ENCODE measurements at places on chromosomes 3 and 15.

GRCh38 chr3:127545216-127545615 is 45.3 kb downstream of the TPRA1 start:
- DNase-seq, result no peak

DNA sequence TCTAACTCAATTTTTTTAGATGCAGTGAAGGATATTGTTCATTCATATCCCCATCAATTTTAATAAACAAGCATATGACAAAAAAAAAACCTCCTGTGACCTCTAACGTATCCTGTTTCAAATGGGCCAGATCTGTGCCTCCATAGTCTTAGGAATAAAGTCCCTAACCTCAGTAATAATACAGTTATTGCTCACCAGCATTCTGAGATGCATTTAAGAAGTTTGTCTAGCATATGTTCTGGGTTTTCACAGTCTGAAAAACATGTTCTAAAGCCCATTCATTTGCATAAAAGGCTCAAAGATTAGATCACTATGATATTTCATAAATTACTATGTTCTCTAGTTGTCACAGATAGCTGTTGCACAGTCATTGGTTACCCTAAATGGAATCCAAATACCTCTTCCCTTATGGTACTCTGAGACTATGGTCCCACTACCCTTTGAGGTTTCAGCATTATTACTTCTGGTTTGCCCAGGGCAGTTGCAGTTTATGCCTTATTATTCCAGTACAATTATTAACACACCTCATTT is 190.1 kb downstream of the ZIC4 start:
- no peak for DNase-seq

DNA sequence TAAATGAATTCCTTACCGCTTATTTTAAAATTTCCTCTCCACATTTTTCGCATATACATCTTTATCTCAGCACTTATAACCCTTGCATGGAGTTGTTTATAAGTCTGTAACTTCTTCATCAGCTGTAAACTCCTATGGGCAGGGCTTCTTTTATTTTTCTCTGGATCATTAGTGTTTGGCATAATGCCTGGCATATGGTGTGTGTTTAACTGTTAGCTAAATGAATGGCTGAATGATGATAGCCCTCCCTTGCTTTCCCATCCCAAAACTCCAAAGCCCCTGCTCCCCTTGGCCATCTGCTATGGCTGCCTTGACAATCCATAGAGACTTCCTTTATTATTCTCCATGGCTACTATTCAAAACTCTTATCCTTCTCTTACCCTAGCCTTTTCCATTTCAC is 48.1 kb upstream of the SEMA6D start:
- no peak for DNase-seq

- no peak for DNase-seq
Measured at GRCh38 chr15:78671626-78672211, 30.7 kb upstream of the CHRNB4 start.

DNA sequence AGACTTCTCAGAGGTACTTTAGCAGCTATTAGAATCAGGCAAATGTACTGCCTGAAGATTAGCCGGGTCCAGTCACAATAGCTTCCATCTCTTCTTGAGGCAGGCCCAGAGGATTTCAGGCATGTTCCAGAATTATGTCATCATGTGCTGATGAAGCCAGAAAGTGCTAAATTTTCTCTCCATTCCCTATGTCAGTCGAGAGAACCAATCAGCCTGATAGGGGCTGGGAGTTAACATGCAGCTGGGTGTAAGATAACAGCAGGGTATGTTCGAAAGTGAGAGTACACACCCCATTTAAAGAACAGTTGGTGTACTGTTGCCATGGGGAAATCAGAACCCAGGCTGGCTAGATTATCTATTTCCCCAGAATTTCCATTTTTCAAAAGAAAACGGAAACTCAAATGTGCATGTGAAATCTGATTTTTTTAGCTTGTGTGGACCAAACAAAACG is 48.7 kb downstream of the MYH15 start:
- DNase-seq, result no peak

DNA sequence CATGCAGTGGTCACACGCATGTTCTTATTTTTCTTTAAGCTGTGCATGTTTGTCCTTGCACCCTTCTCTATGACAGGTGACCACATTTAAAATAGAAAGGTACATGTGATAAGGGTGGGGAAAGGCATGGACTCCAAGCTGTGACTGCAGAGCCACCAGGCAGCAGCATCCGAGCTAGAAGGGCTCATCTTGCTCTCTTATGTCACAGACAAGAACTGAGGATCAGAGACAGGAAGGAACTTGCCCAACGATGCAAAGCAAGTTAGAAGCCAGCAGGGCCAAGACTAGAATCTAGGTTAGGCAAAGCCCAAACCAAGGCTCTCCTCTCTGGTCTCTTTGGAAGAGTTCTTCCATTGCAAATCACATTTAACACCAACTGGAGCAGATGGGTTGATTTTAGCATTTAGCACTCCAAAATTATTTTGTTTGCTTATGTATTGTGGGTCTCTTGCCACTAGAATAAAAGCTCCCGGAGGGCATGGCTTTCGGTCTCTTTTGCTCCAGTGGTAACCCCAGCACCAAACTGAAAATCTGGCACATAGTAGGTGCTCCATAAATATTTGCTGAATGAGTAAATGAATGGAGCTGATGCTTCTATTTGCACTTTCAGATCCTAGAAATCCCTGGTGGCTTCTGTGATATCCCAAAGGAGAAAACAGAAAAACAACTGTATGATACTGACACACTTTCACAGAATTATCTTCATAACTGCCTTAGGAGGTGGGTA is 84.3 kb downstream of the IQSEC1 start:
- no peak for DNase-seq

GRCh38 chr3:7812490-7812889 is 689.1 kb upstream of the LMCD1 start:
- no peak for DNase-seq

DNA sequence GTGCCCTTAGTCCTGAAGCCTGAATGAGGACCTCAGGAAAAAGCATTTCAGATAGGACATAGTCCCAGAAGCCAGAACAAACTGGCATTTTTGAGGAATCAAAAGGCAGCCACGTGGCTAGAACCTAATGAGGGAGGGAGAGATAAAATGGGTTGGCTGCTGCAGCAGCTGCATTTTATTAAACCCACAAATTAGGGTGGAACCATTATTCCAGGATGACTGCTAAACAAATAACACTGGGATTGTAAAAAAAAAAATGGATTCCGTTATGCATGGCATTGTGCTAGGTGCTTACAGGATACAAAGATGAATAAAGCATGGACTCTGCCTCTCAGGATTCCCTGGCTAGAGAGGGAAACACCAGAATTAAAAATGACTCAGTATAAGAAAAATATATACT is 141.5 kb downstream of the SATB1 start:
- no peak for DNase-seq

DNA sequence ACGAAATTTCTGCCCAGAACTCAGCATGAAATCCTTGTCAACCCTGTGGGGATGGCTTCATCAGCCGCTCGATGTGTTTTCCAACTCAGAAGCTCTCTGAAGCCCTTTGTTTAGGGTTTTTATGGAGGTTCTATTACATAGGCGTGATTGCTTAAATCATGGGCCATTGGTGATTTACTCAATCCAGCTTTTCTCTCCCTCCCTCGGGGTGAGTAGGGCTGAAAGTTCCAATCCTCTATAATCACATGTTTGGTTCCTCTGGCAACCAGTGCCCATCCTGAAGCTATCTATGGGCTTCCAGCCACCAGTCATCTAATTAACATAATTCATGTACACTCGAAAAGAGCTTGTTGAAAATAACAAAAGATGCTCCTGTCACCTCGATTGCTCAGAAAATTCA is 51.6 kb downstream of the GATM start:
- no peak for DNase-seq

GRCh38 chr3:105014631-105015030 is 352.1 kb upstream of the ALCAM start:
- no peak for DNase-seq

GRCh38 chr15:60745469-60746061 is 266.6 kb upstream of the ICE2 start:
- DNase-seq, result no peak

GRCh38 chr3:74614107-74614967 is at the start of gene CNTN3:
Gene CNTN3 (minus strand): TSS chr3:74614659. CDS start chr3:74521112, 93,547 bp downstream.
- DNase-seq, result no peak

DNA sequence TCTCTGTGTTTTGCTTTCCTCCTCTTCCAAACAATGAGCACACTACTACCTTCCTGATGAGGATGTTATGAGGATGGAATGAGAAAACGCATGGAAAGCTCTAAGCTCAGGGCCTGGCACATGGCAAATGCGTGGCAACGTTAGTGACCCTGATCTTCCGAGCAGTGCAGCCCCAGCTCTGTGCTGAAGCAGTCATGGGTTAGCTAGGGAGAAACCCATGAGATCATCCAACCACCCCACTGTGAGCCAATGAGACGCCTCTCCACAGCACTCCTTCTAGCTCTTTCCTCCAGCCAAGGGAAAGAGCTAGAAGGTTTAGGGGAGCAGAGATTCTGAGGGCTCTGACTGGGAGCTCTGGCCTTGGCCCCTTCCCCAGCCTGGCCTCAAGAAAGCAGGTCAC is 4.5 kb downstream of the CPN2 start:
- DNase-seq, result no peak

GRCh38 chr3:64355401-64355807 is 130.1 kb upstream of the PRICKLE2 start:
- DNase-seq, result no peak

- no peak for DNase-seq
Measured at GRCh38 chr3:156661155-156661554, 13.2 kb upstream of the TIPARP start.

GRCh38 chr3:188150982-188151381 is 3.0 kb upstream of the LPP start:
- DNase-seq, result no peak

- no peak for DNase-seq
Measured at GRCh38 chr3:25156626-25157025, 271.4 kb upstream of the RARB start.

GRCh38 chr3:176623468-176624150 is 573.7 kb downstream of the TBL1XR1 start:
- DNase-seq, result no peak

DNA sequence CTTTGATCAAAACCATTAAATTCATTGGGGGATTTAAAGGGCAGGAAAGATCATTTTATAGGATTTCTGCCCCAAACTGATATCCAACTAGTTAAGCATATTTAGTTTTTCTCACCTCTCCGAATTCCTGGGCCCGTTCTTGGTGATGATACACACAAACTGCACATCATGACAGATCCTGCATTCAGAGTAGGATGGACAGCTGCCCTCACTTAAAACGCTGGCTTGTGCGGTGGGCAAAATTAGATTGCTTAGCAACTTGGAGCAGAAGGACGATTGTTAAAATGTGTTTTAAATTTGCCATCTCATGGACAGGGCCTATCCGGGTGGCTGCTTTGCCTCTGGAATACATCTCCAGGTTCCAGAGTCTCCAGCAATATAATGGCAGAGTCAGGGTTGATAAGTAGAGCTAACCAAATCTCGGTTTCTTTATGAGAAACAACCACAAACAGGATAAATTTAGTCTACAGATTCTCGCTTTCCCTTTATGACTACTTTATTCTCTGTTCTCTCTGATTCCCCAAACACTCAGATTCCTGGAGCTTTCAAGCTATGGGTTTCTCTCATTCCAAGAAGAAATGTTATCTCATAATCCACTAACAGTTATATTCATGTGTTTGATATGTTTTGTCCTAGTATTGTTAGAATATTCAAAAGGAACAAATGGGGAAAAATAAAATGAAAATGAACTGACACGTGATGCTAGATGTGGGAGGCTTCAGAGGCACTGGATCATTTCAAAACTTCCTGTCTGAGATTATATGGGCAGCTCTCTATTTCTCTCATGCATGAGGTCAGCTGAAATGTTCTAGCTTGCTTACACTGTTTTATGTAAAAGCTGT is 1014.1 kb upstream of the SEMA6D start:
- DNase-seq, result no peak

DNA sequence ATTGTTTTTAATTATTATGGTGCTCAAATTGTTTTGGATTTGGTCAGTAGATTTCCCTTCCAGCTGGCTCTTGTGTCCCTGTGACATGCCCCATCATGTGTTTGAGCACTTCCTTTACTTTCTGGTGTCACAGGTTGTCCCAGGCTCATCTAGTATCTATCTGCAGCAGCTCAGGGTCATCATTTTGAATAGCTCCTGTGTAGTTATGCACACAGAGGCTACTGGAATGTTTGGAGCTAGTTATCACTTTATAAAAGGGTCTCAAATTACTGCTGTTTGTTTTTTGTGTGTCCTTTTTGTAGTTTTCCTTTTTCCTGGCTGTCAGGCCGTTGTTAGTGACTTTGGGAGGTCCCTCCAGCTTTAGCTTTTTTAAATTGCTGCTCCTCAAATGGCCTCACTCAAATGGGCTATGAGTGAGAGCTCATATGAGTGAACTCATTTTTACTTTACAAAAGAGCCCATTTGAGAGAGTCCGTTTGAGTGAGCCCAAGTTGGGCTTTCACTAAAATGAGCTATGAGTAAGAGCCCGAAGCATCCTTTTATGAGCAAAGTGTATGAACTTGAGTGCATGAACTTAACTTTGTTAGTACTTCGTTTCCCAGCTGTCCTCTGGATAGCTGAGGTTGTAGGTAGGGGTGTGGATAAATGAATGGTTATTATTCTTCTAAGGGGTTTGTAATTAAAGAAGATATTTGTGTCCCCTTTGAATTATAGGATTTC is 43.8 kb downstream of the SQOR start:
- no peak for DNase-seq

DNA sequence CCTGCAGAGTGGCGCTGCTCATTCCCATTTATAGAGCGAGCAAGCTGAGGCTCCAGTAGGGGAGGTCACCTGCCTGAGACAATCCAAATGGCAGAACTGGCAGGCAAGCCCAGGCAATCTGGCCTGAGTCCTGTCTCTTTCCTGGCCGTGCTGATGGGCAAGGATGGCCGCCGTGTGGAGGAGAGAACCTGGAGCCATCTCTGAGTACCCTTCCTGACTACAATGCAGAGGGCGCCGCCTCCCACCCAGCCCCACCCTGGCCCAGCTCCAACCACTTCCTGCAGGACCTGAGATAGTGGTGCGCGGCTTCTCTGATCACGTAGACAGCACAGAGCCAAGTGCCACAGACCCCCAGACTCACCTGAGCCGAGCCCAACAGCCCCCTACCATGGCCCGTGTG is 7.0 kb downstream of the TLR9 start:
- no peak for DNase-seq

GRCh38 chr3:129942296-129942695 is 32.2 kb upstream of the TRH start:
- no peak for DNase-seq

GRCh38 chr3:124838963-124839362 is 48.2 kb downstream of the ITGB5 start:
- DNase-seq, result no peak

Data from GM12864 (cell line).